ENCODE measurements at places on chromosomes 2 and 18.

- DNase-seq, result no peak
These were observed 1995.2 kb upstream of the PIK3C3 start for GRCh38 chr18:39959839-39960238.

GRCh38 chr18:3455090-3455635 lies 5.2 kb downstream of the TGIF1 start:
- DNase-seq, result no peak

GRCh38 chr18:69397096-69397495 lies 3.6 kb upstream of the DOK6 start:
- no peak for DNase-seq

DNA sequence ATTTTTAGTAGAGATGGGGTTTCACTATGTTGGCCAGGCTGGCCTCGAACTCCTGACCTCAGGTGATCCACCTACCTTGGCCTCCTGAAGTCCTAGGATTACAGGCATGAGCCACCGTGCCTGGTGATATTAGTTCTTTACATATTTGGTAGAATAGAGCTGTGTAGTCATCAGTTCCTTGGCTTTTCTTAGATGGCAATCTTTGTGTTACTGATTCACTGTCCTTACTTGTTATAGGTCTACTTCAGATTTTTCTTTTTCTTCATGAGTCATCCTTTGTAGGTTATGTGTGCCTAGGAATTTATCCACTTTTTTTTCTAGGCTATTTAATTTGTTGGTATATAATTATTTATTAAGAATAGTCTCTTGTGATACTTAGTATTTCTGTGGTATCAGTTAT lies 30.3 kb upstream of the ZSWIM2 start:
- DNase-seq, result no peak

DNA sequence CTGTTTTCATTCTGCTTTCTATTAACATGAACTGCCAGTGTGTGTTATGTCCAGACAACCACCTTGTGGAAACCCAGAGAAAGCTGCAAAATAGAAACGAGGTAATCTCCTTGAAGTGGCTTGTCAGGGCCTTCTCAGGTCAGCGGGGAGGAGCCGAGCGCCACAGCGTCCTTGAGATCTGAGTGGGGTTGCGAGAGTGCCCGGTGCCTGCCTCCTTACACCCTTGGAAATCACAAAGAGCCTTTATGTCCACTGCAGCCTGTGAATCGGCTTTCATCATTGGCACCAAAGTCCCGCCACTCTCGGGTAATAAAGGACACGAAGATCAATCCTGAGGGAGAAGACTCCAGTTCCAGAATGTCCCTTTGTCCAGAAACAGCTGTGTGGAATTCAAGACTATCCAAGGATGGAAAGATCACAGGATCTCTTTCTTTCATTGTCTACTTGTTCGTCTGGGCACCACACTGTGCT lies 135.2 kb downstream of the HRH4 start:
- no peak for DNase-seq

DNA sequence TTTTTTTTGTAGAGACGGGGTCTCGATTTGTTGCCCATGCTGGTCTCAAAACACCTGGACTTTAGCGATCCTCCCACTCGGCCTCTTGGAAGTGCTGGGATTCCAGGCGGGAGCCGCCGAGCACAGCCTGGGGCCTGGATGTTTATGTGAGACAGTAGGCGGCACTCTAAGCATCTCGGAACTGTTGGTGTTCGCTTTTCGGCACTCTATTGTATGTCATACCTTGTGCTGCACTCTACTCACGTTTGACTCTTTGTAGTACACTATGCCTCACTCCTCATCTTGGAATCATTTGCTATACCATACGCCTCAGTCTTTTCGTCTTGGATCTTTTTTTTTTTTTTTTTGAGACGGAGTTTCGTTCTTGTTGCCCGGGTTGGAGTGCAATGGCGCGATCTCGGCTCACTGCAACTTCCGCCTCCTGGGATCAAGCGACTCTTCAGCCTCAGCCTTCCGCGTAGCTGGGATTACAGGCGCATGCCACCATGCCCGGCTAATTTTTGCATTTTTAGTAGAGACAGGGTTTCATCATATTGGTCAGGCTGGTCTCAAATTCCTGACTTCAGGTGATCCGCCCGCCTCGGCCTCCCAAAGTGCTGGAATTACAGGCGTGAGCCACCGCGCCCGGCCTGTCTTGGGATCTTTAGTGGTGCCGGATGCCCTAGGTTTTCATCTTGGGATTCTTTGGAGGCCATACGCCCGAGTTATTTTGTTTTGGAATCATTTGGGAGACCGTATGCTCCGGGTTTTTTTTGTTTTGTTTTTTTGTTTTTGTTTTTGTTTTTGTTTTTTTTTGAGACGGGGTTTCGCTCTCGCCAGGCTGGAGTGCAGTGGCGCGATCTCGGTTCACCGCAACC lies 24.2 kb upstream of the ZDBF2 start:
- no peak for DNase-seq

- DNase-seq, result no peak
These were observed 98.7 kb downstream of the MMADHC start for GRCh38 chr2:149488706-149489440.

DNA sequence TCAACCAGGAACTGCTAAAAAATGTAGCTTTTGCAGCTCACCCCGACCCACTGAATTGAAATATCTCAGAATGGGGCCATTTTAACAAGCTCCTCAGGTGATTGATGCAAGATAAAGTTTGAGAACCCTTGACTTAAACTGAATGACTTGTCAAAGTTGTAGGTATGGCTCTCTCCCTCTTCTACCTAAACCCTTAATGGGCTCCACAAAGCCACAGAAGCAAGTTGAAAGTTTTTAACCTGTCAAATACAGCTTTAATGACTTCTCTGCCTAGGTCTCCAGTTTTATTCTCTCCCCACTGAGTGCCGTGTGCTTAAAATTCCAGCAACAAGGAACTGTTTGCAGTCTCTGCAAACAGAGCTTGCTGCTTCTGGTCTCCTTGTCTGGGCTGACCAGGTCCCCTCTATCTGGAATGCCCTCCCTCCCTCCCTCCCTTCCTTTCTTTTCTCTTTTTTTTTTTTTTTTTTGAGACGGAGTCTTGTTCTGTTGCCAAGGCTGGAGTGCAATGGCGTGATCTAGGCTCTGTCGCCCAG lies 19.7 kb upstream of the RNF125 start:
- DNase-seq, result no peak

DNA sequence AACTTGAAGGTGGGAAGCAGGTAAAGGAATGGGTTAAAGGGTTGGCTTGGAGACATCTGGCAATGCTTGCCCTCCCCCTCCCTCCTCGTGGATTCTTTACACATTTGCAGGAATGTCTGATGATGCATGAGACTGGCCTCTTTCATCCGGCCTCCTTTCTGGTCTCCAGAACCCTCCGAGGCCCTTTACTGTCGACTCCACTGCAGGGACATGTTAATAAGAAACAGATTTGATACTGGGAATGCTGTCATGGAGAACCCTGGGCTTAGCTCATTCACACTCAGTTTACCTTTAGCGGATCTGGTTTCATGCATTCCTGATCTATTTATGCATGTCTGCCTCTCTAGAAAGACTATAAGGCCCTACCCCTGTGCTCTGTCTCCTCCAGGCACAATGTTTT lies 238.7 kb downstream of the TGIF1 start:
- peak; percentile 79 for DNase-seq

- DNase-seq, result no peak
These were observed 6.6 kb upstream of the PCBP1 start for GRCh38 chr2:70080610-70081200.

DNA sequence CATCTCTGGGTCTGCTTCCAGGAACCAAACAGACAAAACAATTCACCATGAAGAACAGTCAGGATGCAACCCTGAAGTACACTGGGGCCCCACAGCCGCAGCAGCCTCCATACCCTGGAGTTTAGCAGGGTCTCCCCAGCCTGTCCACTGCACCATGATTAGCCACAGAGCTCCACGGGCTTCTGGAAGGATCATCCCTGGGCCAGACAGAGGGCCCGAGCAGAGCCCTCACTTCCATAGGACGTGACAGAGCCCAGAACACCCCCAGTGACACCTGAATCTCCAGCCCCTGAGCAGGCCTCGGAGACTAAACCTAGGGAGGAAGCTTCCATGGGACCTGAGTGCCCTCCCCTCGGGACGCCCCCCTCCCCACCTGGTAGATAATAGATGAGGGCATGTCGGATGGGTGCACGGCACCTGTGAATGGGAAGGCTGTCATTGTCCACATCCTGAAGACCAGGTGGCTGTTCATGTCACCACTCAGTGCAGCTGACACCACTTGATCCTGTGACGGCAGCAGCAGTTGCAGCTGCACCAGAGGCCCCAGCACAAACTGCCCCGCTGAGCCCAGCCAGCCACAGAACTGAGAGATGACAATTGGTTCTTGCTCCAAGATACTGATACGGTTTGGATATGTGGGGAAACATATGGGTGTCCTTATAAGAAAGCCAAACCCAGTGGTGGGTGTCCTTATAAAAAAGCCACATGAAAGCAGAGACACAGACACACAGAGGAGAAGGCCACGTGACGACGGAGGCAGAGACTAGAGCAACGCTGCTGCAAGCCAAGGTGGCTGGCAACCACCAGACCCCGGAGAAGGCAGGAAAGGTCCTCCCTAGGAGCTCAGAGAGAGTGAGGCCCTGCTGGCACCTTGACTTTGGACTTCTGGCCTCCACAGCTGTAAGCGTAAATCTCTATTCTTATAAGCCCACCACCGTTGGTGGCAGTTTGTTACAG lies 23.2 kb downstream of the KIF1A start:
- no peak for DNase-seq

DNA sequence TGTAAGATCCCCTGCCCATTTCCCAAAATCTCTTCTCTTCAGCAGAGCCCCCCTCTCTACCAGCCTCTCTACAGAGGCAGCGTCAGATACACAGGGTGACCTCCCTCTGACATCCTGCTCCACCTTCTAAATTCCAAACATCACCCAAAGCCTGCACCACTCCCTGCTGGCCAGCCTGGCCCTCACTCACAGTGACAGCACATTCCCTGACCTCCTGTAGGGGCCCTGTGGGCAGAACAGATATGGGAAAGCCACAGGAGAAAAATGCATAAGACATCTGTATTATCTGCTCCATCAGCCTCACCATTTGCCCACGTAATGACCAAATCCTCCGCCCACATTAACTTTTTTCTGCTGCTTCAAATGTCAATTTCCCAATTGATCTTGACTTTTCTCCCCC lies 40.6 kb downstream of the TRABD2A start:
- DNase-seq, result no peak

DNA sequence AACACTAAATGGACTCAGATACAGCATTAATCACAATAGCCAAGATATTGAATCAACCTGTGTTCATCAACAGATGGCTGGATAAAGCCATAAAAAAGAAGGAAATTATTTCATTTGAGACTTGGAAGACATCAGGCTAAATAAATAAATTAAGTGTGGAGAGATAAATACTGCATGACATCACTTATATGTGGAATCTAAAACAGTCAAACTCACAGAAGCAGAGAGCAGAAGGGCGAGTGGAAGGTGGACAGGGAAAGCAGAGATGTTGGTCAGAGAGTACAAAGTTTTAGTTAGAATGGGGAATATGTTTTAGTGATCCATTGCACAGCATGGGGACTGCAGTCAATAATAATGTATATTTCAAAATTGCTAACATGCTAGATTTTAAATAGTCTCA lies 207.2 kb downstream of the VAPA start:
- no peak for DNase-seq

- no peak for DNase-seq
These were observed 73.3 kb upstream of the CABLES1 start for GRCh38 chr18:23062011-23062410.

DNA sequence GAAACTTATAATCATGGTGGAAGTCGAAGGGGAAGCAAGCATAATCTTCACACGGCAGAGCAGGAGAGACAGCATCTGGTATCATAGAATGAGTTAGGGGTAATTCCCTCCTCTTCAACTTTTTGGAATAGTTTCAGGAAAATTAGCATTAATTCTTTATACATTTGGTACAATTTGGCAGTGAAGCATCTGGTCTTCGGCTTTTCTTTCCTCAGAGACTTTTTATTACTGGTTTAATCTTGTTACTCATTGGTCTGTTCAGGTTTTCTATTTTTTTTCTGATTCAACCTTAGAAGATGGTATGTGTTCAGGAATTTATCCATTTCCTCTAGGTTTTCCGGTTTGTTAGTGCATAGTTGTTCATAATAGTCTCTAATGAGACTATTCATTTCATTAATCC lies 39.7 kb upstream of the ABCA12 start:
- DNase-seq, result no peak

- DNase-seq, result no peak
These were observed 26.0 kb downstream of the PLEK start for GRCh38 chr2:68391099-68391498.

DNA sequence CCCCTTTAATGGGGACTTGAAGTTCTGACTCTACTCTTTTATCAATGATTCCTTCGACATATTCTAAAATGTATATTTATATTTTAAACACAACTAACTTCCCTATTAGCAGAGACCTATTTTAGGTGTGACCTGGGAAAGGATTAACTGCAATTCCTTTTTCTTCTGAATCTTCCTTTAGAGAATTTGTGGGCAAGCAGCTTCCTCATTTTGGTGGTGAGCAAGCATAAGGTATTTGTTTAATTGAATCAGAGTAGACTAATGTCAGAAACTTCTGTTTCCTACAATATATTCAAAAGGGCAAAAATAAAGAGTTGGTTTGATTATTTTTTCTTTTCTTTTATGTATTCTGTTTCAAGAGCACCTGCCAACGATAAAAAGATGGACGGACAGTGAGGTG lies 237.0 kb downstream of the IKZF2 start:
- no peak for DNase-seq

GRCh38 chr18:48106498-48106897 lies 176.0 kb upstream of the SMAD2 start:
- no peak for DNase-seq

- DNase-seq, result no peak
These were observed 278.6 kb downstream of the DSC3 start for GRCh38 chr18:30763902-30764350.

GRCh38 chr18:48028696-48029095 lies 98.2 kb upstream of the SMAD2 start:
- no peak for DNase-seq

- DNase-seq, result no peak
These were observed 155.5 kb upstream of the CAVIN2 start for GRCh38 chr2:192002418-192002817.

- no peak for DNase-seq
These were observed 156.9 kb downstream of the PRKCE start for GRCh38 chr2:45808294-45808800.

GRCh38 chr18:79305911-79306310 lies 89.8 kb upstream of the NFATC1 start:
- DNase-seq, result no peak

GRCh38 chr2:21519821-21520220 lies 396.1 kb downstream of the TDRD15 start:
- DNase-seq, result no peak

GRCh38 chr18:63290166-63290820 lies 29.3 kb downstream of the BCL2 start:
- no peak for DNase-seq

DNA sequence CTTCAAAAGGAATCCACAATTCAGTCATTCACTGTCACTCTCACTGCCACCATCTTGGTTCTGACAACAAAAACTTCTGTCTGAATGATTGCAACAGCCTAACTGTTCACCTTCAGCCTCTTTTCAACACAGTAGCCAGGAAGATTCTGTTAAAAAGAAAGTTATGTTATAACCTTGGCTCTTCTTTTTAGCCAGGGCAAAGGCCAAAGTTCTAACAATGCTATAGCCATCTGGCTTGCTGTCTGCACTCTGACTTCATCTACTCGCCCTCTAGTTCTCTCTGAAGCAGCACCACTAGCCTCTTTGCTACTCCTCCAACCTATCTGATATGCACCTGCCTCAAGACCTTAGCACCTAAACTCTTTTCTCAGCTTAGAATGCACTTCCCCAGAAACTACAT lies 158.5 kb downstream of the ZNF385B start:
- DNase-seq, result no peak
